SW 1271 (cell line): ENCODE measurements at places on chromosomes 12 and 14.

GRCh38 chr14:29240066-29240465 is 473.5 kb downstream of the FOXG1 start:
- DNase-seq: peak; percentile 10

DNA sequence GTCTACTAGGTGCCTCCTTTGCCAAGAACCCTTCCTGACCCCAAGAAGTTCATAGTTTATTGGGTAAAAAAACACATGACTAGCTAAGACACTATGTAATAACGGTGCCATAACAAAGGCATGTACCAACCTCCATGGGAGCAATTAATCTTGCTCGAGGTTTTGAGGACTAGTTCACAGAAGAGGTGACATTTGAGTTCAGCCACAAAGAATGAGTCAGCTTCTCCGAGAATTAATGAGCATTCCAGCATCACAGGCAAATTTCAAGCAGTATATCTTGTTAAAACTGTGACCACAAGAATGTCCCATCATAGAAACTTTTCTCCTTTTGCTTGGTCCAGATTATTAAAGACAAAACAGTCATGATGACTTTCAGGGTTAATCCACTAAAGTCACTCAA is 113.0 kb upstream of the RAP1B start:
- DNase-seq: peak; percentile 9

- no peak for DNase-seq
Measured at GRCh38 chr14:20578325-20578724, 9.5 kb downstream of the RNASE11 start.

DNA sequence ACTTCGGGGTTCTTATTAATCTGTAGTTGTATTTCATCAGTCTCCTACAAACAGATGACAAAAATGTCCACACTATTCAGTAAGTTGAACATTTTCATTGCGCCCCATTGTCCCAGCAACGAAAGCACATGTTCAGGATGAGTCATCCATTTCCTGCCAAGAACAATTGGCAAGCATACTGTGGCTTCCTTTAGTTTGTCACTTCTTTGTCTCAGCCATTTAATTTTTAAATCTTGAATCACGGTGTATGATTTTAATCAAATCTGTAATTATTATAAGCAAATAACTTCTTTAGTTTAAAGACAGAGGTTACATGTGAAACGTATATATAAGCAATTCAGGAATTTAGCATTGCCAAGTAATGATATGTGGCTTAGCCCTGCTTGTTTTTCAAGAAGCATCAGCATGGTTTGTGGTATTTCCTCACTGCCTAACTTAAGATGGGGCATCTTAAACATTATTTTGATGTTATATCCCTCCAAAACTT is 211.3 kb upstream of the KRR1 start:
- DNase-seq: peak; percentile 86

DNA sequence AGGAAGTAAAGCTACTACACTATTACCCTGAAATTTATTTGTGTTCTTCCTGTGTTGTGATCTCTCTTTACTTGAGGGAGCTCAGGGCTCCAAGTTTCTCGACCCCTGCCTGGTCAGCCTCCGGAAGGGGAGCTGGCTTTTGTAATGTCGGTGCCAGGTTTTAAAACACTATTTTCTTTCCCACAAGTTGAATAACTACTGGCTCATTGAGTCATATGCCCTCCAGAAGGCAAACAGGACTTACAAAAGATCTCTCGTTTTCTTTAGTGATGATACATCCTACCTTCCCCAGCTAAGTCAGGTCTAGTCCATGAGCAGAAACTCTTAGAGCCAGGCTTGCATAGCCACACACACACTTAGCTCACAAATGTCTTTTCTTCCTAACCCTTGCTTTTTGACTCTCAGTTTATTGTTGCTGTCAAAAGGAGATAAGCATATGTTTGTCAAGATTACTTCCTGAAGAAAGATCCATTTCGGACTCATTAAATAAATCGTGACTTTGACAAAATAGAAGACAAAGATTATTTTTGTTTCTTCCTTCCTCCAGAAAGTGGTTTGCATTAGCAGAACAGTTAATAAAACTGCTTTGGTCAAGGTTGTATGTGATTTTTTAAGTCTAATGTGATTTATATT is 209.8 kb upstream of the FLRT2 start:
- no peak for DNase-seq

DNA sequence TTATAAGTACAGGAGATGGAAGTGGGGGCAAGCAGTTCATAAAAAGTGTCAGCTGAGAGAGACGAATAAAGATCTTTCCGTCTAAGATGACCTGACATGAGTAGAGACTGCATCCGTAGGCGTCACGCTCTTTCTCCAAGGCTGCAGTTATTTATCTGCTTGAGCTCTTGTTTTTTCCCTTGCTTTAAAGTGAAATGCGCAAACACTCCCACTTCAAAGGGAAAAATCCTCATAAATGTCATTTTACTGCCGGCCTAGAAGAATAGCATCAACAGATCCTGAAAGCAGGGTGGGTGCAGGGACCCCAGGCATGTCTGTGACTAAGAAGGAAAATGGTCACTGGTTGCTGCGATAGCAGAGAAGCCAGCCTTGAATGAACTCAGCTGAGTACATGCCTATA is 647.4 kb downstream of the MED13L start:
- DNase-seq: no peak

- no peak for DNase-seq
Measured at GRCh38 chr14:69996216-69996615, 117.0 kb downstream of the SMOC1 start.

DNA sequence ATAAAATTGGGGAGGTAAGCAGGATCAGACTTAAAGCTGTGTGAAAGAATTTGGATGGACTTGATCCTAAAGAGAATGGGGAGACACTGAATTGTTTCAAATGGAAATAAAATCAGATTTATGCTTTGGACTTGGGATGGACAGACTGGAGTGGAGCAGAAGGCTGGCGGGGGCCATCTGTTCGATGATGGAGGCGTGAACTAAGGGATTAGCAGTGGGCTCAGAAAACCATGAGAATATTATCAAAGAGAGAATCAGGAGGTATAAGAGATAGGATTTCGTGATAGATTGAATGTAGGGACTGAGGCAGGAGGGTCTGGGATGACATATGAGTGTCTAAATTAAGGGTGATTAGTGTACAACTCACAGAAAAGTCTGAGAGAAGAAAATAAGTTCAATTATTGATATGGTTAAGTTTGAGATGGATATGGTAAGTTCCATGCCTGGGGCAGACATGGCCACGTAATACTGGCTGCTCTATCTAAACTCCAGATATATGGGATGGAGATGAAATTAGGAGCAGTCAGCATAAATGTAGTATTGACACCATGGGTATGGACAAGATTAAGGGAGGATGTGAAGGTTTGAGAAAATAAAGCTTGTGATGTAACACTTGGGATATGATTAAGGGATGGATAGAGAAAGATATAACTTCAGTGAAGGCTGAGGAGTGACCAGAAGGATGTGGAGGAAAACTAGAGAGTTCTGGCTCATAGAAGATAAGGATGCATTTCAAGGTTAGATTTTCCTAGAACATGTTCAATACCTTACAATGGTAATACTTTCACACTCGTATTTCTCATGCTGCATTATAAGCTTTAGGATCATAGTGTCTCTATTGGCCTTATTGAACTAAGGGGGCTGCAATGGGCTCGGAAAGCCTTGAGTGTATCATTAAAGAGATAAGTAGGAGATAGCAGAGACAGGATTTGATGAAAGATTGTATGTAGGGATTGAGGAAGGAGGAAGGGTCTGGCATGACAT is 1.0 kb upstream of the TSSK4 start:
- no peak for DNase-seq

DNA sequence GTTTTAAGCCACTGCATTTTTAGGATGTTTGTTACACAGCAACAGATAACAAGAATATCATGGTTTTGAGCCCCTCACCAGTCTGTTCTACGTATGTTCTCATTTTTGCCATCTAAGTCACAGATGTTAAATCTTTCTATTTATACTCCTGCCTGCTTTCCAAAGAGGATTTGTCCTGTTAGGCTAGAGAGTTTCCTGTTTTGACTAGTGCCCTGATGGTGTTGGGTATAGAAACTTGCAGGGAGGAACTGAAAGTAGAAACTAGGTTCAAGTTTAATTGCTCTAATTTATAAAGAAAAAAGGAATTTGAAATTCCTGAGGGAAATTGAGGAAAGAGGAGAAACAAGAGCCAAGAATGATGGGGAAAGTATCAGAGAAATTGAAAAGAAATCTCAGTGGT is 74.4 kb upstream of the COCH start:
- no peak for DNase-seq

- DNase-seq: no peak
Measured at GRCh38 chr12:109720857-109721189, 7.2 kb downstream of the FAM222A start.

DNA sequence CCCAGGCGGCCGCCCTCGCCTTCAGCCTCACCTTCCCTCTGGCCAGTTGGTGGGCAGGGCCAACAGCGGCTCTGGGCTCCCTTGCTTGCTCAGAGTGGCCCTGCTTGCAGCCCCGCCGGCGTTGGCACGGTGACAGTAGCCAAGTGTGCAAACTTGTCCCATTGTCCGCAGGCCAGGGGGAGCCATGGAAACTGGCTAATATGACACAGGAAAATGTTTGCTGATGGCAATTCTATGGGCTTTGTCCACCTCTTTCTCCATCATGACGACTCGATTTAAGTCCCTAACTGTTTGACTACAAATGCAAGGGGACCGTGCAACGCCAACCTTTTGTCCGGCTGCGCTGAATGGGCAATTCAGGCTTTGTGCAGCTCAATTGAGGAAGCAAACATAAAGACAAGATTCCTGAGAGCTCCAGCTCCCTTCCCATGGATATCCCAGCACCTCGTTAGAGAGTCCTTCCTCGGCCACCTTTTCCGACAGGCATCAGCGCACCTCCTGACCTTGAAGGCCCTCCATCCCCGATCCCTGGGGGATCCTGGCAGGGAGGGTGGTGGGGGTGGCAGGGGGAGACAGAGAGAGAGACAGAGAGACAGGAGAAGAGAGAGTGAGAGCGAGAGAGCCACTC is 785 bp upstream of the FAM181A start:
- no peak for DNase-seq

DNA sequence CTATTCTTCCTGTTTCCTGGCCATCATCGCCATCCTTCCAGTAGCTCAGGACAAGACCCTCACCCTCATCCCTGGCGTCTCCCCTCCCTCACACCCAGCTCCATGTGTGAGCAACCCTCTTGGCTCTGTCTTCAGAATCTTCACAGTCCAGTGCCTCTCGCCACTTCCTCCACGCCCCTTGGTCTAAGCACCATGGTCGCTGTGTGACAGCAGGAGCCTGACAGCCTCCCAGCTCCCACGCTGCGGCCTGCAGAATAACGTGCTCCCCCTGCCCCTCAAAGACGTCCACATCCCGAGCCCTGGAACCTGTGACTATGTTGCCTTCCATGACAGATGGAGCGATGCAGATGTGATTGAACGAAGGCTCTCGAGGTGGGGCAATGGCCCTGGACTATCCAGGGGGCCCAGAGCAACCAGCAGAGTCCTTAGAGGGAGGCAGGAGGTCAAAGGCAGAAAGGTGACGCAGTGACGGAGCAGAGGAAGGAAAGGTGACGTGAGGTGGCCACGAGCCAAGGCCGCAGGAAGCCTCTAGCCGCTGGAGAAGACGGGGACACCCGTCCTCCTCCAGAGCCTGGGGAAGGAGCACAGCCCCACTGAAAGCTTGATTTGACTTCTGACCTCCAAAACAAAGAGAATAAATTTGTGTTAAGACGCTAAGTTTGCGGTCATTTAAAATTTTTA is 139.8 kb downstream of the CALM1 start:
- DNase-seq: no peak

DNA sequence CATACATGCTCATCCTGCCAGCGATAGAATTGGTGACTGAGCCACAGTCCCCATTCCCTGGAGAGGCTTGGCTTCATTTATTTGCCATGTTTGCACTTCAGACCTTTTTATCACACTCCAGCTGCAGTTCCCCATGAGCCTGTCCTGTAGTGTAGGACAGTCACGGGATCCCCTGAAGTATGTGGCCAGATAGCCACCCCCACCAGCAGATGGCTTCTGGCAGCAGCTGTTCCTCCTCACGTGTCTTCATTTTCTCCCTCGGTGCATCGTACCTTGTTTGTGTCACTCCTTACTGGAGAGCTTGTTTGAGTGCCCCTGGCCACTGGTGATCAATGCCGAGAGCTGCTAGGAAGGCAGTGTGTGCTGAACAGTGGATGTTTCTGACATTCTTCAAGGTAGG is 40.2 kb downstream of the UBE3B start:
- no peak for DNase-seq
